ENCODE measurements at places on chromosomes 3 and 15.

- no peak for DNase-seq
These were observed 20.7 kb upstream of the PPARG start for GRCh38 chr3:12268049-12268735.

GRCh38 chr3:141659821-141660613 is 78.1 kb upstream of the RNF7 start:
- DNase-seq: peak; percentile 47

DNA sequence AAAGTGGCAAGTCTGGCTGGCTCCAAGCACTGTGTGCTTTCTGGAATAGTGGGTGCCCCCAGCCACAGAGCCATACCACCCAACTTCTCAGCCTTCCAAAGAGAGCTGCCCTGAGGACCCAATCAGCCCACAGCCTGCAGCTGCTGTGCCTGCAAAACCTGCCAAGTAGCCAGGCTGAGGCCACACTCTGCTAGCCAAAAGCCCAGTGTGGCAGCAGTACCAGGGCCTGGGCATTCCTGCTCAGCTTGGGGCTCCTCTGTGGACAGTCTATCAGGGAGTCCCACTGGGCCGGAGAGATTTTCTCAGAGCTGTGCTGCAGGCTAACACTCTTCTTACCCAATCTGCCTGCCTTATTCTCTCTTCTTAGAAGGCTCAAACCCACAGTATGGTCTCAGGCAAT is 136.5 kb downstream of the TPRA1 start:
- DNase-seq: no peak

DNA sequence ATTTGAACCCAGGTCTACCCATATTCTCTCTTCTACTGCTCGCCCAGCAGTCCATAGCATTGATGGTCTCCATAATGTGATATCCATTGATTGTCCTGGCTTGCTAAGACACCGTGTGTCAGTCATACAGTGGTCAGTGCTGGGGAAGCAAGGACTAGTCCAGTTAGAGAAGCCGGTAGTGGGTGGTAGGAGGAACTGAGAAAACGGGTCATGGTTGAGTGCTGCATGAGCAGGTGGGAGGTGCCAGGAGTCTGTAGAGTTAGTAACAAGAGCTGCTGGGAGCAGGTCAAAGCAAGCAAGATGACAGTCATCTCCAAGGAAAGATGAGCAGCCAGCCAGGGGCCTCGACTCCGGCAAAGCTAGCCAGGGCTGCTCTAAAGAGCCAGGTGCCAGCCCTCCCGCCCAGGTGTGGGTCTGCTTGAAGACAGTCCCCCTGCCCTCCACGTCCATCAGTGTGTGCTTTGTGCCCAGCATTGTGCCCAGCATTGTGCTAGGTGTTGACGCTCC is 29.5 kb upstream of the USP3 start:
- no peak for DNase-seq

DNA sequence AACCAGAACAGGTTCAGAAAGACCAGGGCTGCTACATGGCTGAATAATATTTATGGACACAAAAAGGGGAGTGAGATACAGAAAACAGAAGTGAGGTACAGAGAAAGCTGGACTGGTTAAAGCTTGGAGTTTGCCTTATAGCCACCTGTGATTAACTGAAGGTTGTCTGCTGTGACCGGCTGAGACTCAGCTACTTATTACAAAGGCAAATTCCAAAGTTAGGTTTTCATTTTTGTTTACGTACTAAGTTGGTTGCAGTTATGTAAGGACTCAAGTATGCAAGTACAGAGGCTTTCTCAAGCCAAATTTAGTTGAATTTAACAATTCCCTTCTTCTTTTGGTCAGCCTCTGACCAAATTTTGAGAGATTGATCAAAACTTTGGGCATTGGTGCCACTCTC is 264.6 kb downstream of the THSD4 start:
- no peak for DNase-seq

Measured in RKO (cell line).